ENCODE measurements at places on chromosomes 6 and 20.
A peak's percentile ranks its signal among the peaks of the same experiment; 100 is the strongest.

- DNase-seq, result no peak
Measured at GRCh38 chr20:34948030-34948429, 7.6 kb downstream of the GSS start.

DNA sequence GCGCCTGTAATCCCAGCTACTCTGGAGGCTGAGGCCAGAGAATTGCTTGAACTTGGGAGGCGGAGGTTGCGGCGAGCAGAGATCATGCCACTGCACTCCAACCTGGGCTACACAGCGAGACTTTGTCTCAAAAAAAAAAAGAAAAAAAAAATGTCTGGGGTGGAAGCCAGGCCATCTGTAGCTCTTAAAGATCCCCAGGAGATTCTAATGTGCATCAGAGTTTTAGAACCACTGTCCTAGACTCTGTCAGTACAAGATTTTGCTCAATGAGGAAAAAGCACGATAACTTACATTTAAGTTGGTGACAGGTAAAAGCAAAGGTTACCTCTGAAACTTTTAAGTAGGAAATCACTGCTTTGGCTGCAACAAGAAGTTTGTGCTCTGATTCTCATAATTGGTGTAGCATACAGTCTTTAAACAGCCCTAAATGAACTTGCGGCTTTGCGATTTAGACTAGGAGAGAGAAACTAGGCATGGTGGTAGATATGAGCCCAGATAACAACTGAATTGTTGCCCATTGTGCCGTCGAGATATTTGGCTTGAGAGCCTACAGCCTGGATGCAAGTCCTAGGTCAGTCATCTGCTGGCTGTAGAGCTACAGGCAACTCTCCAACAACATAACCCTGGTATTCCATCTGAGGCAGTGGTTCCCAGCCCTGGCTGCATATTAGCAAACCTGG, 67.2 kb downstream of the BACH2 start:
- no peak for DNase-seq

DNA sequence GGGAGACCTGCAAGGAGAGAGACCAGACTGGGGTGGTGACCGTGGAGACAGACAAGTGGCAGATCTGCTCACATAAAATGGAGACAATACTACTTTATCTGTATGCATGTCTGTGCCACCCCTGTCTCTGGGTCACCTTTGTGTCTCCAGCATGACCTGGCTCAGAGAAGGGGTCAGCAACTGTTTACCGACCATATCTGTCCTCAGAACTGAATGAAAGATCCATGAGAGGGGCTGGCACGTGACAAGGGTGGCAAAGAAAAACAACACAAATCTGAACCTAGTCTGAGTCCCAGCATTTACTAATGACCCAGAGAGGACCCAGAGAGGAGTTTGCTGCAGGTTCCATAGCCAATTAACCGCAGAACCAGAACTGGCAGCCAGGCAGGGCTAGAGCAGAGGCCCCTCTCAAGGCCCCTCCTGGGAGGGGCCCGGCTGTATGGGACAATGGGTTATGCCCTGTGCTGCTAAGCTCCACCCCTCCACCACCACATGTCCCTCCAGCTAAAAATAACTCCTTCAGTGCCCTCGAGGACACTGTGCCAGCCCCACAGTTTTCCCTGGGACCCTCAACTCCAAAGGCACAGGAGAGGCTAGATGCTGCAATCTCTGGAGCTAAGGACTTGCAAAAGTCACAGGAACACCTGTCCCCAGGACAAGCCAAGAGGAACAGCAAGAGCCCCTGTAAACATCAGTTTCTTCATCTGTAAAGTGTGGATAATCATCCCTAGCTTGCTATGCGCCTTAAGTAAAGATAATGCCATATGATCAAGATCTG, 2.2 kb downstream of the AHCY start:
- DNase-seq, result no peak

DNA sequence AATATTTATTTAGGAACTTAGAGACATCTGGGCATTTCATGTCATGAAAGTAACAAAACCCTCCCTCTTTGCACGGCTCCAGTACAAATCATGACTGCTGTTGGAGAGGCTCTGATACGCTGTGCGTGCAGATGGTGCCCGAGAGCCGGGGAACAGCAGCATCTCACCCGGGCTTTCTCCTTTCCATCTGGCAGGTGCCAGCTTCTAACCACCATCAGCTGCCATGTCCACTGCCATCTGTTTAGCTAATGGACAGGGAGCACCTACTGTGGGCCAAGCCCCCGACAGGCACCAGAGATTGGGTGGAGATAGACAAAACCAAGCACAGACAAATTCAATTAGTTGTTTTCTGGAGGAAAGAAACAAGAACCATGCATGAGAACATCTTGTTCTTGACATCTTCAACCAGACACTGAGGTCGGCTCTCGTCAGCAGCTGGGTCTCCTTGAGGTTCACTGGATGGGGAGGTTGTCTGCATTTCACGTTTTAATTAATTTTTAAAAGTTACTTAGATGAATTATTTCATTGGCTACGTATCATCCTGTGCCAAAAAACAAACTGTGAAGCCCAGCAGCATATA, 323.7 kb downstream of the THBS2 start:
- no peak for DNase-seq

- peak; percentile 8 for DNase-seq
Measured at GRCh38 chr6:148146717-148147462, 195.7 kb upstream of the SASH1 start.
